ENCODE measurements at places on chromosomes 13 and 19.

DNA sequence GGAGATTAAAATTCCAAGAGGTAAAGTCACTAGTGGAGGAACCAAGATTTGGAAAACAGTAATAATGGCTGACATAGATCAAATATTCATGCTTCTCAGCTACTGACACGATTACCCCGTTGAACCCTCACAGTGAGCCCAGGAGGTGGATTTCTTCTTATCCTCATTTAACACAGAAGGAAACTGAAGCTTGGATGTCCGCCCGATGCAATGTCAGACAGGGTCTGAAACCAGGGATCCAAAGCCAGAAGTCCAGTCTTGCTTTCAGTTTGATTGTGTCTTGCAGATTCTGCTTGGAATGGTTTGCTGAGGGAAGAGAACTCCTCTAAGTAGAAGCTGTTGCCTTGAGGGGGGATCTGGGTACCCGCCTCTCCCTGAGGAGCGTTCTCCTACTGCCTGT lies 404.7 kb downstream of the KCNRG start:
- no peak for DNase-seq

GRCh38 chr13:45863709-45864590 lies 12.4 kb upstream of the SIAH3 start:
- no peak for DNase-seq

DNA sequence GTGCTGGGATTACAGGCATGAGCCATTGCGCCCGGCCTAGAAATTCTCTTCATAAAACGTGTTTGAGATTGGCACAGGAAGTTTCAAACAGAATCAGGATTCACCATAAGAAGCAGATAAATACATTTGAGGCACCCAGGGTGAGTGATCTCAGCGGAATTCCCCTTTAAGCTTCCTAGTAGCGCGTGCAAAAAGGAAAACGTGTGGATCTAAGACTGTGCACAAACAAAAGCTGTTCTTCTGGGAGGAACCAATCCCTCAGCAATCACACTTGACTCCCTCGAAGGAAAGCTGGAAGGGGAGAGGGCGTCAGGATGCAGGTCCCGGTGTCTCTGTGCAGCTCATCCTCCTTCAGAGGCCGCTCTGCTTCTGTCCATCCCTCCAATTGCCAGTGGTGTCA lies 15.5 kb downstream of the MCF2L start:
- no peak for DNase-seq

GRCh38 chr19:15337202-15337601 lies 4.9 kb upstream of the BRD4 start:
- DNase-seq = no peak

- no peak for DNase-seq
These were observed 1.3 kb upstream of the PNMA8C start for GRCh38 chr19:46429999-46430398.

DNA sequence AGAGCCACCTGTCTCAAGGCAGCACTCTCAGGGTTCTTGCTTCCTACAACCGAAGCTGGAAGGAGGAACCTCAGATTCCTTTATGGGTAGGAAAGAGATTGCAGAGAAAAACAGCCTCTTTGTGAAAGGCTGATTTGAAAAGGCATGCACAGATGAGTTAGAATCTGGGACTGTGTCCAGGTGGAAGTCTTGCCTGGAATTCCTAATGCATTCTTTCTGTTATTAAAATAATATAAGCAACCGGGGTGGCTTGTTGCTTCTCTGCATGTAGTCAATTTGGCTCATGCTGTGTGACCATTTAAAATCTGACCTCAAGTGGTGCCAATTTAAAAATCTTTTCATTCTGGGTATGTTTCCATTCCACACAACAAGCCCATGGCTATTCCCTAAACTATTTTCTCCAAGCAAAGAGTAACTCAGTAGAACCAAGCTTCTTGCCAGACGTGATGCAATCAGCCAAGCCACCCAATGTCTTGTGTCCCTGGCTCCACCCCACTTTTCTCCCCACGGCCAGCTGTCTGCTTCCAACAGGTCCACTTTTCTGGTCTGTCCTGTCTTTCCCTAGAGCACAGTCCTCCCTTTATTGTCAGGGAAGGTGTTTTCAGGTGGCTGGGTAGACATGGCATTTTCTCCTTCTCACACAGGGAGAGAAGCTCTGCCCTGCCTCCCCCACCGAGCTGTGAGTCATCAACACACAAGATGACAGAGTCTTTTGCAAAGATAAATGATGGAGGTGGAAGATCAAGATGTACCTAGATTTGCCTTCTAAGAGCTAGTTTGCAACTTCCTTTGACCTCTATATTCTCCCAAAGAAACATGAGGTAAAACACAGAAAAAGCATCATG lies 394.3 kb downstream of the FOXO1 start:
- DNase-seq = peak; percentile 20

GRCh38 chr19:42131149-42132029 lies 857 bp downstream of the POU2F2 start:
- no peak for DNase-seq

GRCh38 chr13:39379118-39379517 lies 223.9 kb downstream of the LHFPL6 start:
- no peak for DNase-seq

GRCh38 chr19:10214784-10215183 lies 16.3 kb downstream of the S1PR2 start:
- no peak for DNase-seq

DNA sequence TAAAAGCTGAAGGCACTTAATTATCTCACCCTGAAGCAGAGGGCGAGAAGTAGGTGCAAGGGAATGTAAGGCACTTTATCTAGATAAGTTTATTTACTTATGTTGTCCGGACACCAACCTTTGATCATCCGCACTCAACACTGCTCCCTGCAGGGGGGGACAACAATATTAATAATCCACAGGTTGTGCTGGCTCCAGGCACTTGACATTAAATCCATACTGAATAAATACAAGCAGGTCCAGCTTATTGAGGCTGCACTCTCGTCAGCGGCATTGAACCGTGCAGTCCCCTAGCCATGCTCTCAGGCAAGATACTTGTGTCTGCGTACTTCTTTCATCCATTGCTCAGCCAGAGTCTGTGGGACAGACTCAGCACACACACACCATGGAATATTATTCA lies 374.5 kb upstream of the NBEA start:
- no peak for DNase-seq

- no peak for DNase-seq
These were observed 284.9 kb downstream of the KLF12 start for GRCh38 chr13:73849292-73849691.
